ENCODE measurements at places on chromosomes 16 and 17.

DNA sequence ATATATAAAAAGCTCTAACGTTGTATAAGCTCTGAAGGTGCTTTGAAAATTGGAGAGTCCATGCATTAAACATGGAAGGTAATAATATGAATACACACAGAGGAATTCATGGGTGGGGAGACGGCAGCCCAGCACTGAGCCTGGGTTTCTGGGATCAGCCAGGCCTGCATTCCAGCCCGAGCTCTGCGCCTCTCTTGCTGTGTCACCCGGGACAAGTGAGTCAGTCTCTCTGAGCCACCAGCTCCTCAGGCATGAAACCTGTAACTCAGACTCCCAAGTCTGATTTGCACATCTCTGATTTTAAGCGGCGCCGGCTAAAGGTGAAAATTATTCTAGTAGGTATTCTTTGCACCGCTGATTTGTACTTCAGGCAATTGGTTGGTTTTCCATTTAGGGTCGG is 238.8 kb downstream of the MRTFB start:
- H3K27ac ChIP-seq, result no peak overlapping the region
- peaks cover 10% of the 10 kb centered on the region for H3K4me1 ChIP-seq

GRCh38 chr16:76376988-76377387 is 99.8 kb downstream of the CNTNAP4 start:
- H3K4me1 ChIP-seq, result no peaks in the 10 kb centered on the region
- no peak overlapping the region for H3K4me3 ChIP-seq
- no peak overlapping the region for H3K27ac ChIP-seq
- DNase-seq, result no peak

GRCh38 chr16:49788572-49788971 is 67.3 kb downstream of the ZNF423 start:
- no peaks in the 10 kb centered on the region for H3K4me1 ChIP-seq
- no peak for DNase-seq
- H3K27ac ChIP-seq, result no peak overlapping the region
- no peaks in the 10 kb centered on the region for H3K27me3 ChIP-seq
- H3K36me3 ChIP-seq, result no peaks in the 10 kb centered on the region
- no peak overlapping the region for H3K4me3 ChIP-seq

DNA sequence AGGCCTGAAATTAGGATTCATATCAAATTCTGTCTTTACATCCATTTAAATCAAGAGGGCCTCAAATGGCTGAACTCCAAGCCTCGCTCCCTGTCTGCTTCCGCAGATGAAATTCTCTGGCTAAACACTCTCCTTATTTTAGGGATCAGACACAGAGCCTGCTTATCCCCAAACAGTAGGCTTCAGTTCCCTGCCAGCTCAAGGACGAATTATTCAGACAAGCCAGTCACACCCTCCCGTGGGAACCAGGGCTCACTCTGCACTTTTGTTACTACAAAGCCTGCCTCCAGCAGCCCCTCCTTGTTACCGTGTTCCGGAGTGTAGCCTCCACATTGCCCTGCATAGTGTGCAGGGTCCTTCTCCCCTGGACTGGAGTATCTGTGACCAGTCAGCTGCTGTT is 46.6 kb upstream of the LCMT1 start:
- no peaks in the 10 kb centered on the region for H3K27me3 ChIP-seq
- no peak overlapping the region for H3K27ac ChIP-seq
- DNase-seq, result no peak
- H3K36me3 ChIP-seq, result no peaks in the 10 kb centered on the region
- peaks cover 49% of the 10 kb centered on the region for H3K4me1 ChIP-seq

DNA sequence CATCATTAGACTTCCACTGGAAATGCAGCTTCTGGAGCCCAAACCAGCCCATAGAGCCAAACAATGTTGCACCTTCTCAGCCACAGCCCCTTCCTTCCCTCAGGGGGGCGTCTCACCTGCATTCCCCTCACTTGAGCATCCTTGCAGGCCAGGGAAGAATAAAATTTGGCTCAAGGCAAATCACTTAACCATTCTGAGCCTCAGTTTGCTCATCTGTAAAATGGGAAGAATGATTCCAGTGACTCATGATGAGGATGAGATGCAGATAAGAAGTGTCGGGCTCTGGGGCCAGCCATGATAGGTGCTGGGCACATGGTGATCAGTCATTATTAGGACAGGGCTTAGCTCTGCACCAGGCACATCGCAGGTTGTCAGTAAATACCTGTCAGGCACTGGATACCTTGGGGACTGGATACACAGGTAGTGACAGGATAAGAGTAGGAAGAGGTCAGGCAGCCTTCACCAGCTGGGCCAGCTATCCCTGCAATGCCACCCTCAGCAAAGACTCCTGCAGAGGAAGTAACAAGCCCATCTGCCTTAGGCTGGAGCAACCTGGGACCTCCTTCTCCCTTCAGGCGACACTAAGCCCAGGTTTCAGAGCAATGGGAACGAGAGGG is 208.0 kb upstream of the TNRC6C start:
- no peak overlapping the region for H3K4me3 ChIP-seq
- H3K27ac ChIP-seq, result no peak overlapping the region
- H3K27me3 ChIP-seq, result peaks cover 3% of the 10 kb centered on the region
- H3K36me3 ChIP-seq, result no peaks in the 10 kb centered on the region

GRCh38 chr16:16868727-16869126 is 489.8 kb downstream of the NPIPA7 start:
- no peaks in the 10 kb centered on the region for H3K4me1 ChIP-seq
- no peak overlapping the region for H3K4me3 ChIP-seq
- H3K27me3 ChIP-seq, result no peaks in the 10 kb centered on the region
- DNase-seq, result no peak

- no peak for DNase-seq
- H3K27ac ChIP-seq, result peak overlapping the region; percentile 100
- H3K27me3 ChIP-seq, result no peaks in the 10 kb centered on the region
- H3K36me3 ChIP-seq, result peaks cover 32% of the 10 kb centered on the region
- H3K4me1 ChIP-seq, result peaks cover 38% of the 10 kb centered on the region
Observed at GRCh38 chr17:42389135-42389417, 834 bp upstream of the STAT3 start.

DNA sequence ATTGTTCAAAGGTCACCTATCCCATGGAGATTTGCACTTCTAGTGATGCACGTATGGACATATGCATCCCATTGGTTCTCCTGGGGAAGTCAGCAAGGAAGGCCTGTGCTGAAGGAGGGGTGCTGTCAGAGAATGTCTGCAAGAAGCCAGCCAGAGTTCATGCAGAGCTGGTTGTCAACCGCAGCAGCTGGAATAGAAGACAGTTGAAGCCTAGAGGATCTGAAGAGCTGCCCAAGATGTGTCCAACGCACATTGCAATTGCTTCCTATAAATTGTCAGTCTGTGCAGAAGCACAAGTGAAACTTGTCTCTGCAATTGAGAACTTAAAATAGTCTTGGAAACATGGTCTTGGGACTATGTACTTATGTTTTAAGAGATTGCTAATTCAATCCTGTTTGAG is 82.1 kb upstream of the CNTNAP4 start:
- no peak for DNase-seq
- no peaks in the 10 kb centered on the region for H3K4me1 ChIP-seq
- no peak overlapping the region for H3K27ac ChIP-seq

- no peak overlapping the region for H3K27ac ChIP-seq
- H3K4me3 ChIP-seq, result no peak overlapping the region
- no peaks in the 10 kb centered on the region for H3K36me3 ChIP-seq
Observed at GRCh38 chr17:76519048-76519966, 18.1 kb upstream of the RHBDF2 start.

DNA sequence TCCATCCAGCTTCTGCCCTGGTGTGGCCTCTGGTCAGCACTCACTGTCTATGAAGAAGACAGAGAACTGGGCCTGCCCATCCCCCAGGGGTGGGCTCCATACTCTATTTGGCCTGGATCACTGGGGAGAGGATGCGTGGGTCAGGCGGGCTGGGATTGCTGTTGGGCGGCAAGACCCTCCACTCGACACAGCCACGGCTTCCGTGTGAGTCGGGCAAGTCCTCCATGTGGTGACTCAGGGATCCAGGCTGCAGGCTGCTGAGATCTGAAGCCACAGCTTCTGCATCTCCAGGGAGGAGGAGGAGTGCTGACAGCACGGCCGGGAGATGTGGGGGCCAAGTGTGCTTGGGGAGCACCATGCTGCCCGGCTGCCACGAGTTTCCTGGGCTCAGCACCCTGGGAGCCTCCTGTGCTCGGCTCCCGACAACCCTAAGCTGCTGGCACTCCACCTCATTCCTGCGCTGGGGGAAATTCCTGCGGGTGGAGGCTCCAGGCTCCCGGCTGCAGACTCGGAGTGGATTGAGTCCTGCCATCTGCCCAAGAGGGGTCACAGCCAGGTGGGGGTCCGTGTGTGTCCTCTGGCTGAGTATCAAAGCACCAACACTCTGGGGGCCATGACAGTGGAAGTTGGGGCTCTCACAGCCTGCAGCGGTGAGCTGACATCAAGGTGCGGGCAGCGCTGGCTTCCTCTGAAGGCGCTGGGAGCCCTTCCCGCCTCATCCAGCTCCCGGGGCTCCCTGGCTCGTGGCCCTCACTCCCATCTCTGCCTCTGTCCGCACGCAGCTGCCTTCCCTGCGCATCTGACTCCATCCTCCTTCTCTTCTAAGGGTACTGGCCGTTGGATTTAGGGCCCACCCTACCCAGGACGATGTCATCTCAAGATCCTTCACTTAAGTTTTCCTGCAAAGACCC is 24.4 kb upstream of the CBFA2T3 start:
- H3K4me1 ChIP-seq, result peaks cover 8% of the 10 kb centered on the region
- H3K27ac ChIP-seq, result no peak overlapping the region
- no peak overlapping the region for H3K4me3 ChIP-seq
- no peak for DNase-seq

GRCh38 chr16:4244254-4245076 is 2.6 kb upstream of the SRL start:
- H3K4me3 ChIP-seq, result no peak overlapping the region
- no peaks in the 10 kb centered on the region for H3K27me3 ChIP-seq
- H3K27ac ChIP-seq, result no peak overlapping the region
- DNase-seq, result no peak

GRCh38 chr16:68378436-68379415 is 67.9 kb downstream of the PRMT7 start:
- no peak overlapping the region for H3K4me3 ChIP-seq
- H3K36me3 ChIP-seq, result no peaks in the 10 kb centered on the region
- no peak overlapping the region for H3K27ac ChIP-seq

DNA sequence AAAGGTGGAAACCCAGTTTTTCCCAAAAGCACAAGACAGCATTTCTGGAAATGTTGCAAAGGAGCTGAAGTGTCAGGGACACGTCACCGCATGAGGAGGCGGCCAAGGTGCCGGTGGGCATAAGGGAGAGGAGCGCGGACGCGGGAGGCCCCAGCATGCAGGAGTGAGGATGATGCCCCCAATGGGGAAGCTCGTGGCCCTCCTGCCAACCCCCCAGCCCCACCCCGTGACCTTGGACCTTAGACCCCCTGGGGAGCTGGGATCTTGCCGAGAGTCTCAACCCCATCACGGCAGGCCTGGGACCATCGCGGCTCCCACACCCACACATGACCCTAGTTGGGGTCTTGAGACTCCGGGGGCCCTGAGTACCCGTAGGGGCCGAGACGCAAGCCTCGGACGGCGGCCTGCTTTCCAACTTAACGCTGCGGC is 119.4 kb upstream of the METRNL start:
- H3K4me3 ChIP-seq, result no peak overlapping the region
- no peak overlapping the region for H3K27ac ChIP-seq
- H3K36me3 ChIP-seq, result peaks cover 20% of the 10 kb centered on the region
- peaks cover 7% of the 10 kb centered on the region for H3K4me1 ChIP-seq
- DNase-seq, result no peak

DNA sequence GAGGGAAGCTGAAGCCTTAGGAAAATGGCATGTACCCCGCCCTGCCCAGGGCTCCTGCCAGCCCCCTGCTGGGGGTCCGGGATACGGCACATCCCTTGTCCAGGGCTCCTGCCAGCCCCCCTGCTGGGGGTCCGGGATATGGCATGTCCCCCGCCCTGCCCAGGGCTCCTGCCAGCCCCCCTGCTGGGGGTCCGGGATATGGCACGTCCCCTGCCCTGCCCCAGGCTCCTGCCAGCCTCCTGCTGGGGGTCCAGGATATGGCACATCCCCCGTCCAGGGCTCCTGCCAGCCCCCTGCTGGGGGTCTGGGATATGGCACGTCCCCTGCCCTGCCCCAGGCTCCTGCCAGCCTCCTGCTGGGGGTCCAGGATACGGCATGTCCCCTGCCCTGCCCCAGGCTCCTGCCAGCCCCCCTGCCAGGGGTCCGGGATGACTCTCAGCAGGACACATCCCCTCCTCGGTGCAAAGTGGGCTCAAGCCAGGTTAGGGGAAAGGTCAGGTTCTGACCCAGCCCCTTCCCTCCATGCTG is 43.2 kb downstream of the RPH3AL start:
- H3K4me3 ChIP-seq, result no peak overlapping the region
- H3K27me3 ChIP-seq, result no peaks in the 10 kb centered on the region
- no peak for DNase-seq
- no peak overlapping the region for H3K27ac ChIP-seq
- no peaks in the 10 kb centered on the region for H3K4me1 ChIP-seq

- peaks cover 40% of the 10 kb centered on the region for H3K27me3 ChIP-seq
- H3K4me3 ChIP-seq, result no peak overlapping the region
- no peak for DNase-seq
- H3K36me3 ChIP-seq, result no peaks in the 10 kb centered on the region
Observed at GRCh38 chr17:50638606-50638965, 3.9 kb downstream of the ABCC3 start.

DNA sequence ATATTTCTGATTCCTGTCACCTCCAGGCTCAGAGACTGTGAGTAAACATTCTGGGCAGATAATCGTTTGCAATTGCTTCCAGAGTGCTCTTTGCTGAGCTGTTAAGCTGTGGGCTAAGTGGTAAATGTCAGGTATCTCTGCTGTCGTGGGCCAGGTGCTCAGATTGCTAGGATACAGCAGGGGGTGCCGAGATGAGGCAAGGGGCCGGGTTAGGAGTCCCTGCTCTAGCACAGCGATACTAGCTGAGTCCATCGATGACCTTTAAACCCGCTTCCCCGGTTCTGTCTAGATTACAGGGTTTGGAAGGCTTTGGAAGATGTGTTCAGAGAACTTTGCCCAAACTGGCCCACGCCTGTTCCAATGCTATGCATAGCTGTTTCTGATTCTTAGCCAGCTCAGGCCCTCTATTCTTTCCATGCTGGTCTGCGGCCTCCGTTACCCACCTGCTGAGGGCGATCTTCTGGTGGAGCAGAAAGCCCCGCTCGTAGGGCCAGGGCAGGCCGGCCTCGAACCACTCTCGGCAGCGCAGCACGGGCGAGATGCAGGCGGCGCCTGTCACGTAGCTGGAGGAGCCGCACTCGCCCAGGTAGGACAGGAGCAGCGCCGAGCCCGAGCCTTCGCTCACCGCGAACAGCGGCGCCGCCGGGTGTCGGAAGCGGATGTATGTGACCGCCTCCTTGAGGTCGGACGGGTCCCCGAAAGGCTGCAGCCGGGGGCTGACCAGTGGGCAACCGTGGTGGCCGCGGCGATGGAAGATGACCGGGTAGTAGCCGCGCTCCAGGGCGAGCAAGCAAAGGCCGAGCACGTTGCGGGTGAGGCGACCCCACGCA is 979 bp downstream of the ABHD15 start:
- peak; percentile 65 for DNase-seq
- H3K27me3 ChIP-seq, result no peaks in the 10 kb centered on the region
- H3K4me1 ChIP-seq, result peaks cover 25% of the 10 kb centered on the region
